ENCODE measurements at places on chromosomes 7 and 10. TPM values are rescaled to one million over a fixed set of nuclear protein-coding genes. Genes with fewer than 3 reads are reported as not detected.

GRCh38 chr7:816300-816750, 16.0 kb upstream of the SUN1 start:
- DNase-seq = peak; percentile 99

DNA sequence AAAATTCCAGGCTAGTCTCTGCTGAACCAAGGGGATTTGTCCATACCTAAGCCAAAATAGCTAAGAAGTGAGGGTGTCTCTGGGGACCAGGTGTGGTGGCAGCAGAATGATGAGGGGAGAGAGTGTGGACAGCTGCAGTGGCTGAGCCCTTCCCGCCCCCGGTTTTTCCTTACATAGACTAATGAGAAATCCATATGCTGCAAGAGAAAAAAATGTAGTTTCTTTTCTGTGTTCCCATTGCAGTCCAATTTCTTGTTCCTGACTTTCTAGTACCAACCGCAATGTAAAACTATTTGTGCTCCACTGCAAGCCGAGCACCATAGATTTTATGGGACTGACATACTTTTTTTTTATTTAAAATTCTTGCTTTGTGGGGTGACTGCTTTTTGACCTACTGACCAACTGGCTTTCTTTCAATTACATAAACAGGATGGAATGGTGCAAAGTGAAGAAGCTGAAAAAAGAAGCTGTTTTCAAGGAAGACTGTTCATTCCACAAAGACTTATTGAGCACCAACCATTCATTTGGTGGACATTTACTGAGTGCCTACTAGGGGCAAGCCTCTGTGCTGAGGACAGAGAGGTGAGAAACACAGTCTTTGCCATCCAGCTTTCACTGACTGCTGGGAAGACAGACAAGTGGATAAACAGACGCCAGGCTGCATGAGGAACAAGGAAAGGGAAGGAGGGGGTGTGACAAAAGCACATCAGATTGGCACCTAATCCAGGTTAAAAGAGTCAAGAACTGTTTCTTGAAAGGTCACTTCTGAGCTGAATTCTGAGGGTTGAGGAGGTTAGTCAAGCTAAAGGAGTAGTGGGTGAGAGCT, 9.8 kb downstream of the CEP41 start:
- peak; percentile 87 for DNase-seq

- DNase-seq = no peak
Observed at GRCh38 chr7:50513166-50513871, 51.9 kb downstream of the DDC start.

DNA sequence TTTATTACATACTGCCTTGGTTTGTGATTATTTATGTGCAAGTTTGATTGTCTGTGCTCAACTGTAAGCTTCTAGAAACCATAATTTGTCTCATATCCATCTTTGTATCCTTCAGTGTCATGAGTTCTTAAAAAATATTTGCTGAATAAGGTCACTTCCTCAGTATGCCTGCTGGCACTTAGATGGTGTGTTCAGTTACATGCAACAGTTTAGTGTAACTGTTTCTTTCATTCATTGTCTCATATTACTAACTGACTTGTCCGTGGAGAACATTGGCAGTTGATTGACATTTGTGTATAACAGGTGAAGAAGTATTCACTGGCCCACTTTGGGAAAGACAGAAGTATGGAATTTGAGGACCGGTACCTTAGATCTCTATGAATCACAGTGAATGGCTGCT, 236.9 kb downstream of the PRKG1 start:
- DNase-seq = peak; percentile 33

DNA sequence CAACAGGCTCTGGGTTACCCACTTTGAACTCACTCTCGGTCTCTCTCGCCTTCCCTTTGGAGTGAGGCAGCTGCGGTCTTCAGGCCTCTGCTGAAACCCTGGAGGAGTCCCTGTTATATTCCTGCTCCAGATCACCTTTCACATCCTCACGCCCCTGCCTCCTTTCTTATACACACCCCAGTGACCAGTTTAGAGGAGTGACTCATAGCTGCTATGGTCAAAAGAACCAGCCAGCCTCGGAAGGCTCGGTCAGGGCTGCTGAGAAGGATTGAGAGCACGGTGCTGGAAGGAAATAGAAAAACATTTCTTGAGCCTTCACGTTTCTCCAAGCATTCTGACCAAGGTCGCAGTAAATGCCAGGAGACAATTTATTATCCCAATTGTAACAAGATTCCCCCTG, 28.3 kb upstream of the SVOPL start:
- no peak for DNase-seq

- no peak for DNase-seq
Observed at GRCh38 chr10:16470747-16471146, 33.9 kb downstream of the PTER start.

- peak; percentile 99 for DNase-seq
Observed at GRCh38 chr10:30736685-30737232, 107.2 kb upstream of the LYZL2 start.

DNA sequence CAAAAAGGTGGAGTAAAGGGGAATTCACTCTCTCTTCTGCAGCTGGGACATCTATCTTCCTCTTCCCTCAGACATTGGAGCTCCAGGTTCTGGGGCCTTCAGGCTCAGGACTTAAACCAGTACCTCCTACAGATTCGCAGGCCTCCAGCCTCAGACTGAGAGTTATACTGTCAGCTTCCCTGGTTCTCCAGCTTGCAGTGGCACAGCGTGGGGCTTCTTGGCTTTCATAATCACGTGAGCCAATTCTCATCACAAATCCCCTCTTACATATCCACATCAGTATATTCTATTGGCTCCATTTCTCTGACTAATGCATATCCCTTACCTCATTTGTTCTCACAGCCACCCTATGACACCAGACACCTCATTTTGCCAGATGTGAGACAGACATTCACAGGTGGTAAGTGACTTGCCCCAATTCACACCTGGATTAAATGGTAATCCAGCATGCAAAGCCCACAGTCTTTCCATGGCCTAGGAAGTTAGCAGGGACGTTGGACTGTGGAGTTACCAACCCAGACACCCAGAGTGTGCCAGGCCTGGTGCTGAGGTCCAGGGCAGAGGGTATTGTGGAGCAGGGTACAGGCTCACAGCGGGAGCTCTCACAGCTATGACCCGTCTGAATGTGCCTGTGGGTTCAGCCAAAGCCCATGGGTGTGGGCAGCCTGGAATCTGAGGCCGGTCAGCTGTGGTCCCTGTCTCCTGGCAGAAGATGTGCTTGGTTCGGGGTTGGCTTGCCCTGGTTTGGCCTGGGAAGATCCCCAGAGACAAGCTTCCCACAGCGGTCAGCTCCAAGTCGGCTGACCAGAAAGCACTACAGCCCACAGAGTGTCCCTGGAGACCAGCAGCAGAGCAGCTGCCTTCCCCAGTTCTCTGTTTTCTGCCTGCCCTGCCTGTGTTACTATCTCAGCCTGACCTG, 18.4 kb upstream of the ZCCHC24 start:
- peak; percentile 34 for DNase-seq

DNA sequence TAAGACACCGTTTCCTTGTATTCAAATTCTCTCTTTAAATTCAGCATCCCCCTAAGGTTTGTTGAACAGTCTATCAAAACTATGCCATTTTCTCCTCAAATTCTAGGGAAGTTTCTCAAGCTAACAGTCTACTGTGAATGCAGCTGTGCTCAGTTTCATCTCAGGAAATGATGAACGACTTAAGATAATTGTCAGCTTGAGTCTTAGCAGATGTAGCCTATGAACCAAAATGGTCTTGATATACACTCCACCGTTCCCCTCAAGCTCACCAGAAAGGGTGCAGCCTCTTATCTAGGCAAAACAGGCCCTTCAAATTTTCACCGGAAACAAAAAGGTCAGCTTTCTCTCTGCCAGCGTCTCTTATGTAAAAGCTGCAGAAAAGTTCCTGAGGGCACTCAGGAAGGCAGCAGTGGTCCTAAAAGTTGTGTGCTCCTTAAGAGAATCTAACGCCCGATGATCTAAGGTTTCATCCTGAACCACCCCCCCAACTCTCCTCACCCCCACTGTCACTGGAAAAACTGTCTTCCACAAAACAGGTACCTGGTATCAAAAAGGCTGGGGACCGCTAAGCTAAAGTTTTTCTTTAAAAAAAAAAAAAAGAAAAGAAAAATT, 2.1 kb downstream of the DNAJC9 start:
- DNase-seq = peak; percentile 12

DNA sequence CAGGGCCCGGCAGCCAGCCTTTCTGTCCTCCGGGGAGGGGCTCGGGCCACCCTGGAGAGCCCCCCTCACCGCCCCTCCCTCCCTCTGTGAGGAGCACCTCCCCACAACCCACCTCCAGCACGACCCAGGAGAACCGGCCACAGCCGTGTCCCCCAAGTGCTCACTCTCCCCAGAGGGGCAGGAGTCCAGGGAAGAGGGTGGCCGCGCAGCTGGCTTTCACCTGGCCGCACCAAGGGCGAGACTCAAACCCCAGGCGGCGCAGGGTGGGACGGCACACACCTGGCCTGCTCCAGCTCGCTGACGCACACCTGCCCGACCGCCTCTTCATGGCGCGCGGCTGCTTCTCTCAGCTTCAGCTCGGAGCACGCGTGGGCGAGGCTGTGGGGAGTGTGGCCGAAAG, 73.4 kb downstream of the CFAP46 start:
- no peak for DNase-seq

DNA sequence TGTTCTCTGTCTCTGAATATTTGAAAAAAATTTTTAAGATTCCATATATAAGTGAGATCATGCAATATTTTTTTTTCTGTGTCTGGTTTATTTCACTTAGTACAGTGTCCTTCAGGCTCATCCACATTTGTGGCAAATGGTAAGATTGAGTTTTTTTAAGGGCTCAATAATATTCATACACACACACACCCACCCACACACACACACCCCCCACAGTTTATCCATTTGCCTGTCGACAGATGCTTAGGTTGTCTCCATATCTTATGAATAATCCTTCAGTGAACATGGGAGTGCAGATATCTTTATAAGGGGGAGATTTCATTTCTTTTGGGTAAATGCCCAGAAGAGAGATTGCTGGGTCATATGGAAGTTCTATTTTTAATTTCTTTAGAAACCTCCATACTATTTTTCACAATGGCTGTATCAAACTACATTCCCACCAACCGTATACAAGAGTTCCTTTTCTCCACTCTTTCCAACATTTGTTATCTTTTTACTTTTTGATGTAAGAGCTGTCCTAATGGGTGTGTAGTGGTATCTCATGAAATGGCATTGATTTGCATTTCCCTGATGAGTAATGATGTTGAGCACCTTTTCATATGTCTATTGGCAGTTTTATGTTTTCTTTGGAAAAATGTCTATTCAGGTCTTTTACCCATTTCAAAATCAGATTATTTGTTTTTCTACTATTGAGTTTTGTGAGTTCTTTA, 35.0 kb downstream of the AUTS2 start:
- no peak for DNase-seq

DNA sequence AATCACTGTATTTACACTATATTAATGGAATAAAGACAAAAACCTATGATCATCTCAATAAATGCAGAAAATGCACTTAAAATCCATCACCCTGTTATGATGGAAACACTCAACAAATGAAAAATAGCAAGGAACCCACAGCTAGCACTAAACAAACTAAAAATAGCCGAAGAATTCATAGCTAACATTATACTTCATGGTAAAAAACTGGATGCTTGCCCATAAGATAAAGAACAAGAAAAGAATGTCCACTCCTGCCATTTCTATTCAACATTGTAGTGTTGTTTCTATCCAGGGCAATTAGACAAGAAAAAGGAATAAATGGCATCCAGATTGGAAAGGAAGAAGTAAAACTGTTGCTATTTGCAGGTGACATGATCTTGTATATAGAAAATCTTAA, 142.1 kb downstream of the STK31 start:
- no peak for DNase-seq

DNA sequence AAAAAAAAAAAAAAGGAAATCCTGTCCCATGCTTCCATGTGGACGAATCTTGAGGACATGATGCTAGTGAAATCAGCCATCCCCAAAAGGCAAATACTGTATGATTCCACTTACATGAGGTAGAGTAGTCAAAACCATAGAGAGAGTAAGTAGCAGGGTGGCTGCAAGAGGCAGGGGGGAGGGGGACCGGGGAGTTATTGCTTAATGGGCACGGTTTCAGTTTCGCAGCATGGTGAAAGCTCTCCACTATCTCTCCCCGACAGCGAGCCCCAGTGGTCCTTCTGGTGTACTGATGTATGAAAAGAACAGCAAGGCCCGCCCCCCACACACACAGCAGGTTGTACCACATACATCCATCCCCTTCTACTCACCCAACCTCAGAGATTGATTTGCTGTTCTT, 32.8 kb downstream of the NOD1 start:
- peak; percentile 58 for DNase-seq

- no peak for DNase-seq
Observed at GRCh38 chr7:104795616-104796398, 218.2 kb upstream of the KMT2E start.

- no peak for DNase-seq
Observed at GRCh38 chr10:79142522-79143309, 74.0 kb downstream of the ZMIZ1 start.

DNA sequence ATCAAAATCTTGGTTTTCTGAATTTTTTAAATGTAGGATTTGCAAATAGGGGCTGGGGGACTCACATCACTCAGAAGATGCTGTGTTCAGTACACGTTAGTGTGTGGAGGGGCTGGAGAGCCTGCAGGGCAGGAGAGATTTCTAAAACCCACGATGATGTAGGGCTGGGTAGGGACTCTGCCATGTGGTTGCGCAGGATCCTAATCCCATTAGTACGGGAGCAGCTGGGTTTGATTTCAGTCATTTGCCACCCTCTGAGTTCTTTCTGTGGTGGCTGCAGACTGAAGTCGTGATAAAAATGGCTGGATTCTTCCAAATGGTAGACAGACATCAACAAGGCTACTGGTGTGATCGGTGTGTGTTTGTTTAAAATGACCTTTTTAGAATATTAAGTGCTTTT, 14.2 kb upstream of the GET4 start:
- no peak for DNase-seq

DNA sequence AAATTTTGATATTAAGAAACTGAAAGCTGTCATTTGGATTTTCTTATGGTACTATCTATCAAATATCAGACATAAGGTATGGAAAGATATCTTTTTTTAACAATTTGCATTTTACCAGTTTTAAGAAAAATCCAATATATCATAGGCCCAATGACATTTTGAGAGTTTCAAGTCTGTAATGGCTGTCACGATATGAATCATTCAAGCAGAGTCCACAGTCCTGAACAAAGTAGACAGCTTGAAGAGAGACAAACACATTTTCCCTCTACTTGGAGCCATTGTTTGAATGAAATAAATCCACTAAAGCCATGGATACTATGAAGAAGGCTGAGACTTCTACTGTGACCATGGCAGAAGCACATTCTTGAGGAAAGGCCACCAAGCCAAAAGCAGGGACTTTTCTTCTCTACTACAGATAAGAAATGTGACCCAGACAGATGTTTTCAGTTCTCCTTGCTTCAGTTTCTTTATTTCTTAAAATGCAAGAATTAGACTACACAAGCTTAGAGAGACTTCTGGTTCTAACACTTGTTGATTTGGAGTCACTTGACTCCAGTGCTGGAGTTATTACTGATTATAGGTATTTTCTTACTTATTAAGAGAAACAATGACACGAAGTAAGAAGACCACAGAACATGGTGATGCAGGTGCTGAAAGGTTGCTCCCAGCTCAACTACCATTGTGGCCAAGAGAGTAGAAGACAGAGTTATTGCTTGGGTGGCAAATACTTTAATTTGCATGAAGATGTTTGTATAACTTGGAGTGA, 429.1 kb downstream of the KIF20B start:
- DNase-seq = no peak

Gene MRLN
- polyA plus RNA-seq = not detected

Gene PPP1R9A
- not detected for polyA plus RNA-seq

Gene PNPLA8
- polyA plus RNA-seq = 31.0 TPM

Gene RPEL1
- not detected for polyA plus RNA-seq

Gene LDB3
- 0.08 TPM for polyA plus RNA-seq

Gene CYP2C19
- polyA plus RNA-seq = not detected

Gene EZH2
- 9.6 TPM for polyA plus RNA-seq

Data from GM23248 (cell line).